ENCODE measurements at places on chromosomes 12 and 14.

GRCh38 chr12:20547816-20548575 lies 147.1 kb upstream of the SLCO1C1 start:
- DNase-seq: no peak

DNA sequence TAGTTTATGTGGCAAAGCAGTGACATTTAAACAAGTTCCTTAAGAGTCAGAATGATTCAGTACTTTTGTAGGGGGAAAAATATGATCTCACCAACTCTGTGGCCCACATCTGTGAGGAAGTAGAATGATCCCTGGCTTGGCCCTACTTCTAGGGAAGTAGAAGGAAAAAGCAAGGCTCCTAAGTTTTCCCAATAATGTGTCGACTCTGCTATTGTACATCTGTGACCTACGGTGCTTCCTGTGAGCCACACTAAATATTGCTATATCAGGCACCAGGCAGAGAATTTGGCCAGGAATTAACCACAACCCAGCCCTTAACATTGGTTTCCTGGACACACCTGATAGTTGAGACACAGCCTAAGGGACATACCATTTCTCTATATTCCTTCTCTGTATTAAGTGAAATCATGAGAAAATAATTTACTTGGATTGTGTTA lies 9.3 kb upstream of the NID2 start:
- DNase-seq: no peak

GRCh38 chr14:42047421-42048055 lies 440.9 kb downstream of the LRFN5 start:
- DNase-seq: peak; percentile 5

- no peak for DNase-seq
Measured at GRCh38 chr14:65750906-65751305, 338.4 kb downstream of the FUT8 start.

DNA sequence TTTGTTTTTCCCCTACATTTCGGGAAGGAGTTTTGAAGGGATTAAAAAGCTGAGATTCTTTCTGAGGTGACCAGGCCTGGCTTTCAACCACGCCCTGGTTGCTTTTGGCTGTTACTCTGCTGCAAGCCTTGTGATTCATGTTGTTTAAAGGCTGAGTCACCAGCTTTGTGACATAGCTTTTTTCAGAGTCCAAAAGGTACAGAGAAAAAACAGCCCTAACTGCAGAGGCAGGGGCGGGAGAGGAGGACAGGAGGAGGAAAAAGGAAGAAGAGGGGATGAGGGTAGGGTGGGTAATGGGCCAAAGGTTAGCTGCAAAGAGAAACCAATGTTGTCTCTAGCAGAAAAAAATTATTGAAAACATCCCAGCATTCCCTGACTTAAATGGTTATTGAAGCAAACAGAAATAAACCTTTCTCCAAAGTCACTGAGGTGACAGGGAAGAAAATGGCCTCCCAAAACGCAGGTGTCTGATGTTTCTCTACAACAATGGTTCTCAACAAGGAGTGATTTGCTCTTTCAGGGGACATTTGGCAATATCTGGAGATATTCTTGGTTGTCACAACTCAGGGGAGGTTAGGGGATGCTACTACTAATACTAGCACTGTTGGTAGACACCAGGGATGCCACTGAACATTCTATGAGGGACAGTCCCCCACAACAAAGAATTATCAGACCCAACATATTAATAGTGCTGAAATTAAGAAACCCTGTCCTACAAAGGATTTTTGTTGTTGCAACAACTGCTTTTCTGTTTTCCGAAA lies 2.1 kb upstream of the UBC start:
- peak; percentile 42 for DNase-seq

DNA sequence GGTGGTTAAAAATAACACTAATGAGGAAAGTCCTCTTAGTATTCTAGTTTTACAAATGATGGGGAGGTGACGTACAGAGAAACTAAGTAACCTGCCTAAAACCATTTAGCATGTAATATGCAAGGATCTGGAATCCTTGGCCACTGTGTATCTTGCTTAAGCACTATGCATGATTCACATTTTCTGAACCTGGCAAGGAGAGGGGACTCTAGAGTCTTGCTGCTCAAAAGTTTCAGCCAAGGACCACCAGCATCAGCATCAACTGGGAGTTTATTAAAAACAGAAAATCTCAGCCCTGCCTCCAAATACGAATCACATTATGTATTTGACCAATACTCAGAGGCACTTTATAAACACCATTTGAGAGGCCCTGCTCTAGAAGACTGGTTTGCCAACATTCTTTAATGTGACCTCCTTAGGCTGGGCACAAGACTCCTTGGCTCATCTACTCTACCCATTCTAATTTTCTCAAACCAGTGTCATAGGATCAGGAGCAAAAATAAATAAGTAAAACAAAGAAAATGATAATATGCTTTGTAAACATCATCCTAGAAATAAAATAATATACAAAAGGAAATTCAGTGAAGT lies 52.9 kb downstream of the ABCC9 start:
- no peak for DNase-seq

DNA sequence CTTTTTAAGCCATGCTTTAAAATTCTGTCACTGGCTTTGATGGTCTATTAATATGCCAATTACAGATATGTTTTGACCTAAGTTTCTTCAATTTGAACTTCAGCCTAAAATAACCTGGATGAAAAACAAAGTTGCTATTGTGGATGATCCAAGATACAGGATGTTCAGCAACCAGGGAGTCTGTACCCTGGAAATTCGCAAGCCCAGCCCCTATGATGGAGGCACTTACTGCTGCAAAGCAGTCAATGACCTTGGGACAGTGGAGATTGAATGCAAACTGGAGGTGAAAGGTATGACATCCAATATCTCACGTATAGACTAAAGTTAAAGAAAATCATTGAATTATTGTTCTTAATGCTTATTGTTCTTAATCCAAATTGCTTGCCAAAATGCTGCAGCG lies 17.2 kb upstream of the CHPT1 start:
- DNase-seq: no peak

DNA sequence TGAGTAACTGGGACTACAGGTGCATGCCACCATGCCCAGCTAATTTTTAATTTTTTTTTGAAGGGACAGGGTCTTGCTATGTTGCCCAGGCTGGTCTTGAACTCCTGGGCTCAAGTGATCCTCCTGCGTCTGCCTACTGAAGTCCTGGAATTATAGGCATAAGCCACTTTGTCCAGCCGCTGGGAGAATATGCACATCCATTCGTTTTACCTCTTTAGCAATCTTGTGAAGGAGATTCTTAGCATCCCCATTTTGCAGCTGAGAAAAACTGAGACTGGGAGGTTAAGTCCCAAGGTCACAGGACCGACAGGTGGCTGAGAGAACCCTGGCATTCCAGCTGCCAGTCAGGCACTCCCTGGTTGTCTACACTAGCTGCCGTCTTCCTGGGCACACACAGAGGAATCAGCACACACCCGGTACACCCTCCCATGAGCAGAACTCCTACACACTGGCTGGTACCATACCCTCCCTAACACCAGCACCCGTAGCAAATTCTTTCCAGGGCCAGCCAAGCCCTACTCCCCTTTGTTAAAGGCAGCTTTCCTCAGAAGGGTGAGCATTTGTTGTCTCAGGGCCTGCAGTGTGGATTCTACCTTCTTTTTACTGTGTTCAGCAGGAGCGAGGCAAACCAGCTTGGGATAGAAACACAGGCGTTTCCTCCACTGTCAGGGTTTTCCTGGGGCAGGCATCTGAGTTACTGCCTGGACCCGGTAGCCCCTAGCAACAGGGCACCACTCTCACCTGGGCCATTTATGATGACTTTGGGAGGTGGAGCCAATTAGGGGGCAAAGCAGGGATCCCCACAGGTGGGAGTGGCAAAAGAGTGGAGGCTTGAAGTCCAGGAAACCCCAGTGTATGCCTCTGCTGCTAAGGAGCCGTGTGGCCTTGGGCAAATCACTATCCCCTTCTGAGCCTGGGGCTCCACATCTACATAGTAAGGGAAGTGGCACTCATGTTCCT lies 70.2 kb downstream of the IRF2BPL start:
- DNase-seq: no peak

- no peak for DNase-seq
Measured at GRCh38 chr12:26940516-26941214, 2.4 kb downstream of the FGFR1OP2 start.

- DNase-seq: no peak
Measured at GRCh38 chr14:31244626-31245025, 37.0 kb upstream of the HECTD1 start.

- no peak for DNase-seq
Measured at GRCh38 chr12:116476227-116476822, 82.9 kb upstream of the MAP1LC3B2 start.

DNA sequence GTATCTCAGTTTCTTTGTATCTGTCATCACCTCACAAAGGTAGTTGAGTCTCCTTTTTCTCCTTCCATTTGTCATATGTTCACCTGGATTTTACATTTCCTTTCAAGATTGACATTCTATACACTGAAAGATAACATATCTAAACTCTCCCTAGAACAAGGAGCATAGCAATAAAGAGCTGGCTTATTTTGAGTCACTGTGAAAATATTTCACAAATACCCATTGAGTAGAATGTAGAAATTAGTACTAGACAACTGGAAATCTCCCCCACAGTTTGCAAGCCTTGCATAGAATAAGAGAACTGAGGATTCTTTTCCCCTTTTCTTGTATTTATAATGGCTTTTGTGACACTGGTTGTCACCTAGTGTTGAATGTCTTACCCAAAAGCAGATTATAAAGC lies 111.2 kb downstream of the KICS2 start:
- DNase-seq: no peak

DNA sequence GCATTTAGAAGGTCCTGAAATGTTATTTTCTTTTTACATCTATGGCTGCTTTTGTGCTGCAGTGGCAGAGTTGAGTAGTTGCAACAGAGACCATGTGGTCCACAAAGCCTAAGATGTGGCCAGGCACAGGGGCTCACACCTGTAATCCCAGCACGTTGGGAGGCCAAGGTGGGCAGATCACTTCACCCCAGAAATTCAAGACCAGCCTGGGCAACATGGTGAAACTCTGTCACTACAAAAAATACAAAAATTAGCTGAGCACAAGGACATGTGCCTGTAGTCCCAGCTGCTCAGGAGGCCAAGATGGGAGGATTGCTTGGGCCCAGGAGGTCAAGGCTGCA lies 13.4 kb downstream of the USP30 start:
- no peak for DNase-seq

Measured in HTR-8/SVneo (cell line).